ENCODE measurements at places on chromosomes 1 and 21. TPM values are rescaled to one million over a fixed set of nuclear protein-coding genes. Genes with fewer than 3 reads are reported as not detected.
A peak's percentile ranks its signal among the peaks of the same experiment; 100 is the strongest.

DNA sequence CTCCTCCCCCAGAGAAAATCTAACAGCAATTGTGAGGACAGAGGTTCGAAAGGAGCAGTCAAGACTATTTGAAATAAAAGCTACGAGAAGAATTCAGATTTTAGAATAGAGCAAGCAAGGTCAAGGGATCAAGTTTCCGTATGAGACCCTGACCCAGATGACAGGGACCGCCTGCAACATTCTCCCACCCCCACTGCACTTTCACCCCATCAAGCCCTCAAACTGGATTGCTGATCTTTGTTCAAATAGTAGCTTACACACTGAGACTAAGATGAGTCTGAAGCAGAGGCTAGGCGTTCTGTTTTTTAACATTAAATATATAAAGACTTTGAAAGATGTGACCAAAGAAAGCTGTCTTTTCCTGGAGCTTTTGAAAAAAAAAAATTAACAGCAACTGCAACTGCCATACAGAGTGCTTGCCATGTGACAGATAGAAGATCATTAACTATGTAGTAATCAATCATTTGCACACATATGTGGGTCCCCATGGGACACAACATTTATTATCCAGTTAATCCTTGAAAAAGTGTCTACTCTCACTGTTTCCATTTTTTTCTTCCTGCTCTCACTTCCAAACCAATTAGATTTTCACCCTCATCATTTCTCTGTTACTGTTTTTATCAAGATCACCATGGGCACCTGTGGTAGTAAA lies 120.0 kb downstream of the GRIK1 start:
- H3K27ac ChIP-seq, result no peak overlapping the region
- H3K27me3 ChIP-seq, result no peaks in the 10 kb centered on the region
- no peaks in the 10 kb centered on the region for H3K4me1 ChIP-seq
- DNase-seq, result no peak

GJA9 gene
- not detected for total RNA-seq

DNA sequence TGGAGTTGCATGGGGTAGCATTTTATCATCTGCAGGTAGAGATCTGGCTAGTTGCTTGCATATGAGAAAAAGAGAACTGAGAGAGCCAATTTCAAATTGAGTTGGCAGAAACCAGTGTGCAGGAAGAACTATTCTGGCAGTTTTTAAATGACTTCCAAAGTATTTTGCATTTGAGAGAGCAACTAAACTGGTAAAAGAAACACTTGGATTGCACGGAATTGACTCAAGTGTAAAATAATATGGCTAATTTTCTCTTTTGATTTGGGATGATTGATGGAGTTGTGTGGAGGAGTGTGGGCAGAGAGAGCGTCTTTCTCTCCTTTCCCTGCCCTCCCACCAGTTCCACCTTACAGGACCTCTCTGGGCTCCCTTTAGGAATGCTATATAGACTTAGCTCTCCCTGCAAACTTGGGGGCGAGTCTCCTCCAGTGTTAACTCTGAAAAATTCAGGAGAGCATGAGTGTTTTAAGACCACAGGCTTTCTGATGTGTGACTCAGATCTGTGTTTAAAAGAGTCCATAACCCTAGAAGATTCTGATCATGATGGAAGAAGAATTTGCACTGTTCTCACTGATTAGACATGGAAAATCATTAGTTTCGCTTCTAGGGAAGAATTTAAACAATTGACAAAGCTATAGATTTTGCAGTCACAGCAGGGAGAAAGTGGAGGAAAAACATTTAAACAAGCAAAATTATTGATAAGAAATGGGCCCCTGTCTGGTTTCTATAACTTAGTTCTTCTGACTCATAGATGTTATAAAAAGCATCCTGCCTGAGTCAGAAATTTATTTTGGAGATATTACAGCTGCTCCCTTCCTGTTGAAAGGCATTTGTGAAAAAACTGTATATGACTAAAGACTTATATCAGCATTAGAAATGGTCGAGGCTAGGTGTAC lies 24.9 kb upstream of the CTBS start:
- no peaks in the 10 kb centered on the region for H3K36me3 ChIP-seq
- H3K4me1 ChIP-seq, result peaks cover 3% of the 10 kb centered on the region
- H3K27ac ChIP-seq, result peak overlapping the region; percentile 99

DNA sequence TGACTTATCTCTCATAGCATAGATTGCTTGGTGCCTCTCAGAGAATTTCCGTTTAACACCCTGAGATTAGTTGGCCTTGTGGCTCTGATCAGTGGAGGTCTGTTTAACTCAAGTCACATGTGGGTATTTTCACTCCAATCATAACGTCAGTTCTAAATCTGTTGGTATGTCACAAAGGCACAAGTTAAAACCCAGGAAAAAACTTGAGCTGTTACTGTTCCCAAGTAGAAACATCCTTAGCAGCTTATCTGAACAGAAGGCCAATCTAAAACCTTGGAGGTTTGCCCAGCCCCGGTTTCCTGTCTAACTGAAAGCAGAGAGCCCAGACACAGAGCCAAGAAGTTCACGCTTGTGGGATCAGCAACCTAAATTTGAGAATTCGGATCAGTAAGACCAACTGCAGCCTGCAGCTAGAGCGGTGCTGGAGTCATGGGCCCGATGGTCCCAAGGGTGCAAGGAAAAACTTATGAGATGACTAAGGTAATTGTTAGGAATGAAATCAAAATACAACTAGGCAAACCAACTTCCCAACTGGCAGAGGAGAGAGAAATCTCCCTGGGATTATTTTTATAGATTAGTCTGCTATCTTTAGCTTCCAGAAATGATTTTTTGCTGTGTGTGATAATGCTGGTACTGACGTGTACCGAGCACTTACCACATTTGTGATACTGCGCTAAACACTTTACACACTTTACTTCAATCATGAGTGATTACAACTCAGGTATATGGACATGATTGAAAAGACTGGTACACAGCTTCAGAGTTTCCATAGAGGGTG lies 90.2 kb upstream of the C1orf21 start:
- no peaks in the 10 kb centered on the region for H3K27me3 ChIP-seq
- H3K36me3 ChIP-seq, result no peaks in the 10 kb centered on the region
- no peak overlapping the region for H3K4me3 ChIP-seq
- peaks cover 2% of the 10 kb centered on the region for H3K4me1 ChIP-seq
- peak; percentile 85 for DNase-seq

PDZK1 gene
- 0.48 TPM for total RNA-seq

GRCh38 chr21:34574601-34575529 lies 40.0 kb downstream of the RCAN1 start:
- no peak for DNase-seq
- H3K27me3 ChIP-seq, result no peaks in the 10 kb centered on the region
- H3K4me3 ChIP-seq, result no peak overlapping the region
- peak overlapping the region; percentile 25 for H3K27ac ChIP-seq
- H3K36me3 ChIP-seq, result no peaks in the 10 kb centered on the region

DNA sequence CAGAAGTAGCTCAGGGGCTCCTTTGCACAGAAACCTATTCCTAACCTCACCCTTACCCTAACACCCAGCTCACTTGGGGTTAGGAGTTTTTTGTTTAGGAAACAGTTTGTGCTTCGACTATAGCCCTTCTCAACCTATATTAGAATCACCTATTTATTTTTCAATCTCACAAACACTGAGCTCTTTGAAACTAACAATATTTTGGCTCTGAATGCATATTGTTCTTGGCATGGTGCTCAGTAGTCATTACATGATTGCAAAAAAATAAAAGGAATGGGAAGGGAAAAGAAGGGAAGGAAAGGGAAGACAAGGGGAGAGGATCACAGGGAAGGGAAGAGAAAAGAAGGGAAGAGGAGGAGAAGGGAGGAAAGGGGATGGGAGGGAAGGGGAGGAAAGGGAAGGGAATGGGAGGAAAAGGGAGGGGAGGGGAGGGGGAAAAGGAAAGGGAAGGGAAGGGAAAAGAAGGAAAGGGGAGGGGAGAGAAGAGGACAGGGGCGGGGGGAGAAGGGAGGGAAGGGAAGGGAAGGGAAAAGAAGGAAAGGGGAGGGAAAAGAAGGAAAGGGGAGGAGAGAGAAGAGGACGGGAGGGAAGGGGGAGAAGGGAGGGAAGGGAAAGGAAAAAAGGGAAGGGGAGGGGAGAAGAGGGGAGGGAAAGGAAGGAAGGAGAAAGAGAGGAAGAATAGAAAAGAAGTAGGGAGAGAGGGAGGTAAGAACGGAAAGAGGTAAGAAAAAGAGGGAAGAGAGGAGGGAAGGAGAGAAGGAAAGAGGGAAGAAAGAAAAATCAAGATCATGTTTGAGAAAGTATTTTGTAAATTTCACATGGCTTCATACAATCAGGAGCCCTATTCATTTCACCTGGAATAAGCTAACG lies 484.1 kb upstream of the NFIA start:
- no peak overlapping the region for H3K27ac ChIP-seq
- DNase-seq, result no peak
- no peaks in the 10 kb centered on the region for H3K27me3 ChIP-seq
- H3K4me1 ChIP-seq, result peaks cover 5% of the 10 kb centered on the region
- no peaks in the 10 kb centered on the region for H3K36me3 ChIP-seq

- no peaks in the 10 kb centered on the region for H3K36me3 ChIP-seq
- no peaks in the 10 kb centered on the region for H3K4me1 ChIP-seq
- H3K27me3 ChIP-seq, result no peaks in the 10 kb centered on the region
- DNase-seq, result no peak
- no peak overlapping the region for H3K4me3 ChIP-seq
These were observed 15.8 kb downstream of the AUNIP start for GRCh38 chr1:25843483-25843882.

CRYBG2 gene
- total RNA-seq, result not detected

GRCh38 chr1:69535490-69535889 lies 32.2 kb upstream of the LRRC7 start:
- no peak overlapping the region for H3K27ac ChIP-seq
- H3K4me1 ChIP-seq, result no peaks in the 10 kb centered on the region
- no peaks in the 10 kb centered on the region for H3K36me3 ChIP-seq
- no peak for DNase-seq

DNA sequence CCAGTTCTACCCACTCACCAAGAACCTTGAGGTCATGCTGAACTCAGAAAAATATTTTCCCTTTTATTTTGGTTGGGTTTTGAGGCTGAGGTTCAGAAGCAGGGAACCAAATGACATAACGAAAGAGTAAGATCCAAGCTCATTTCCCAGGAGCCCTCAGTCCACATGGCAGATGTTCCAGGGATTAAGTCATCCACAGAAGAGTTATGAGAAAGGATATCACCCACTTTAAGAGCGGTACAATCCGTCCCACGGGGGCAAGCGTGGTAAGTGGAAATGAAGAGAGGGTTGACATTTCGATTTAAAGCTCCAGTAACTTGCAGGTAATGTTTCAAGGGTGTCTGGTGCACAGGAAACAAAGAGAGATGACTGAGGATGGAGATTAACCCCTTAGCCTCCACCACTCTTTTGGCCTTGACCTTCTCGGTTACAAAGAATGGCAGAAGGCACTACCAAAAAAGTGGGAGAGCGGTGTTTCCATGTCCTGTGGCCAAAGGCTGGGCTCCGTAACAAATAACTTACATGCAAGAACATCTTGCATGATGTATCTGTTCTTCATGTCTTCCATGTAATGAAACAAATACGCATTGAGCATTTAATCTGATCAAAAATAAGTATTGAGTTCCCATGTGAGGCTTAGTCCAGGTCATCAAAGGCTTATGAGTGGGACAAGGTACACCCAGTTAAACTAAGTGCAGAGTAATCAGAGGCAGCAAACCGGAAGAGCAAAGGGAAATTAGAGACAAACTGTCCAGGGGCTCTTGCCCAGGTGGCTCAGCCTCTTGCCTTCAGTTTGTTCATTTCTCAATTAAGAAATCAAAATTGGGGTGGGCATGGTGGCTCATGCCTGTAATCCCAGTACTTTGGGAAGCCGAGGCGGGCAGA lies 241.4 kb downstream of the TOMM20 start:
- peak; percentile 57 for DNase-seq
- no peaks in the 10 kb centered on the region for H3K36me3 ChIP-seq
- H3K4me3 ChIP-seq, result no peak overlapping the region
- no peaks in the 10 kb centered on the region for H3K27me3 ChIP-seq

GUCA2A gene
- not detected for total RNA-seq

ERVH48-1 gene
- not detected for total RNA-seq

ANGPTL7 gene
- 19.1 TPM for total RNA-seq

COL16A1 gene
- total RNA-seq, result 188 TPM

- no peaks in the 10 kb centered on the region for H3K36me3 ChIP-seq
- no peaks in the 10 kb centered on the region for H3K27me3 ChIP-seq
- no peaks in the 10 kb centered on the region for H3K4me1 ChIP-seq
- no peak overlapping the region for H3K4me3 ChIP-seq
These were observed 11.2 kb downstream of the TRIM62 start for GRCh38 chr1:33170351-33171274.

- DNase-seq, result no peak
- H3K4me3 ChIP-seq, result no peak overlapping the region
- H3K27me3 ChIP-seq, result no peaks in the 10 kb centered on the region
- no peak overlapping the region for H3K27ac ChIP-seq
These were observed 27.1 kb upstream of the HHAT start for GRCh38 chr1:210301615-210302000.

LMOD1 gene
- total RNA-seq, result 347 TPM

AMY1C gene
- not detected for total RNA-seq

KIF14 gene
- 0.60 TPM for total RNA-seq

DNA sequence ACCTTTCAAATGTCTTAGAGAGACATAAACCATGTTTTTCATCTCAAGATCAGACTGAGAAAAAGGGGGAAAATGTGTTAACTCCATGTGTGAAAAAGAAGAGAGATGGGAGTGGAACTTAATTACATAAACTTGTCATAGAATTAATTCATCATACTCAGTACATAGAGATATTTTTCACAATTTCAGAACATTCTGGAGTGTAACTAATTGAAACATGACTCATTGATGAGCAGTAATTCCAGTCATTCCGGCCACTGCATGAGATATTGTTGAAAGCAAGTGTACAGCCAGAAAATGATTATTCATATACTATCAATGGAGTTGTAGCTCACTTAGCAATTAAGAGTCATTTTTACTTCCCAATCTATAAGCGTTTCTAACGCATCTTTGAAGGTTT lies 739.3 kb downstream of the LTN1 start:
- H3K27me3 ChIP-seq, result no peaks in the 10 kb centered on the region
- H3K36me3 ChIP-seq, result no peaks in the 10 kb centered on the region
- H3K4me1 ChIP-seq, result no peaks in the 10 kb centered on the region
- no peak overlapping the region for H3K4me3 ChIP-seq
- no peak for DNase-seq

DNA sequence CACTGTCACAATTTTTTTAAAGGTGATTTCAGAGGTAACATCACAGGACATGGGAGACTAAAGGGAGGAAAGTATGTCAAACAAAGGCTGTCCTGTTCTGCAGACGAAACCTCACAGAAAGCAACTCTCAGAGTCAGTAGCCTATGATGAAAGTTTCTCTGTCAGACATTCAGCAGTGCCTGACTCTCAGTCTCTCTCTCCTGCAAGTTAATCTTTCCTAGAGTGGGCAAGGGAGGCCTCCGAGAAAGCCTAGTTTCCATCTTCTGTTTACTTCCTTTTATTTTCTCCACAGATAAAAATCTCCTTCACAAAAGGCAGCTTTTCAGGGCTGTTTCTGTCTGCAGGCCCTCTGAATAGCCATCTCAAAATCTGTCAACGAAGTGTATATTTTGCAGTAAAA lies 24.9 kb upstream of the FMO2 start:
- no peaks in the 10 kb centered on the region for H3K27me3 ChIP-seq
- H3K4me1 ChIP-seq, result no peaks in the 10 kb centered on the region
- no peaks in the 10 kb centered on the region for H3K36me3 ChIP-seq
- peak overlapping the region; percentile 4 for H3K27ac ChIP-seq
- H3K4me3 ChIP-seq, result no peak overlapping the region
- DNase-seq, result no peak

DNA sequence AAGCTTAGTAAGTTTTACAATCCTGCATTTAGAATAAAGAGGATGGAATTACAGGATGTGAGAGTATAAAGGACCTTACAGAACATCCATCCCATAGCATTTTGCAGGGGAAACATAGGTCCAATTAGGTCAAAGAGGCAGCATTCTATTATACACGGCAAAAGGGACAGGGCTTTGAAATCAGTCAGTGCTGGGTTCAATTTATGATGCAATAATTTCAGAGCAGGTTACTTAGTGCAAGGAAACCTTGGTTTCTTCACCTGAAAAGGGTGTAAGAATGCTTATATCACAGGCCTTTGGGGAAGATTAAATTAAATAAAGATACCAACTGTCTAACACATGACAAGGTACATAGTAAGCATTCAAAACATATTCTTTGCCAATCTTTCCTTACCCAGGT lies 17.1 kb upstream of the NTNG1 start:
- no peaks in the 10 kb centered on the region for H3K4me1 ChIP-seq

All from aorta (tissue), 5 donors.